Aorta (tissue), 5 donors: ENCODE measurements at places on chromosomes 7 and 10. TPM values are rescaled to one million over a fixed set of nuclear protein-coding genes. Genes with fewer than 3 reads are reported as not detected.
A peak's percentile ranks its signal among the peaks of the same experiment; 100 is the strongest.

DNA sequence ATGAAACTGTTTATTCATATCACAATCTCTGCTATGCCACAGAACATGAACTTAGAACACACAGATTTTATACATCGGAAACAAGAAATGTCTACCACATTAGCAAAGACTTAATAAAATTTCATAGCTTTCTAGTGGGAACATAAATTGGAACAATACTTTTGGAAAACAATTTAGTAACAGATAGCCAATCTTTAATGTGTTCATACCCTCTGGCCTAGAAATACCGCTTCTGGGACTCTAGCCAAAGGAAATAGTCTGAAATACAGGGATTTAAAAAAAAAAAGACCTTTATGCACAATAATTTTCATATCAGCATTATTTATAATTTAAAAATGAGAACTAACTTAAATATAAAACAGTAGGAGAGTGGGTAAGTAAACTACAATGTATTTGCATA, 168.5 kb downstream of the PLXNA4 start:
- no peak for DNase-seq

- DNase-seq: no peak
Measured at GRCh38 chr7:148650232-148650858, 48.4 kb upstream of the CUL1 start.

The GJD4 gene
- not detected for total RNA-seq

The CLRN3 gene
- total RNA-seq: not detected

DNA sequence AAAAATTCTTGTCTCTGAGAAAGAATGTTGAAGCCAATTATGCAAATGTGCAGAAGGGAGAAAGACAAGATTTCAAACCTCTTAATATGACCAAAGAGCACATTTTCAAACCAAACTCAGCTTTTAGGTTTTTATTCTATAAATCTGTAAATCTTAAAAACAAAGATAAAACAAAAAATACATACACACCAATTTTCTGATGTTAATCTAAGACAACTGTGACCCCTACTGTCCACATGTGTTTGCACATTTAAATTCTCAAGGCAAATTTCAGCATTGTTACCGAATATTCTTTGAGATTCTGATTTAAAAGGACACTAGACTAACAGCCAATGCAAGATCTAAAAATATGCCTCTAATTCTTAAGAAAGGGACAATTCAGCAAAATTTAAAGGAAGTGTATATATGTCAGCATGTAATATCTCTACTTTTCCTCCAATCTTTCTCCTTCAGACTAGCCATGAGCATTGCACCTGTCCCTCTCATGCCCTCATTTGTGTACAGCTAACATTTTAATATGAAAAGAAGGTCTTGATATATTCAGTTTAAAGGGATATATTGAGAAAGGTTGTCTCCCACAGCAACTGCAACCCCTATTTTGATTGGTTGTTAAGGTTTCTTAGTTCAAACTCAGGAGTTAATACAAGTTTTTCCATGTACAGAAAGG, 417.9 kb downstream of the IPMK start:
- DNase-seq: no peak

DNA sequence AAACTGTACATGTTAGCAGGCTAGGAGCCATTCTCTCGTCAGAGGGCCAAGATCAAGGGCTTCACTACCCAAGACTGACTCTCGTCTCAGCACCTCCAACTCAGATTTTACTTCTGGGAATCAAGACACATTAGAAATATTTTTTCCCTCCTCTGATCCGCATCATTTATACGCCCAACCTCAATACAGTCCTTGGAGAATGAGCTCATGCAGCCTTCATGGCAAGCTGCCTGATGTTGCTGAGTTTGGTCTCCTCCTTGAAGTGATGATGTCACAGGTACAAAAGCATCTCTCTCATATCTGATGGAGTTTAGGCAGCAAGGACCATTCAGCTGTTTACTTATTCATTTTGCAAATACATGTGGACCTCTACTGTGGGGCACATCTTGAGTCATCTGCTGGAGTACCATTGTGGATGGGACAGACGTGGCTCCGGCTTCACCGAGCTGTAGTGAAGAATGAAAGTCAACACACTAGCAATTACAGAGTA, 114.0 kb downstream of the BMPER start:
- DNase-seq: no peak

GRCh38 chr10:50400694-50401093, 149.4 kb upstream of the ASAH2 start:
- DNase-seq: no peak

The SLC26A4 gene
- total RNA-seq: 2.3 TPM

- no peak for DNase-seq
Measured at GRCh38 chr7:19030281-19030680, 87.2 kb downstream of the TWIST1 start.

DNA sequence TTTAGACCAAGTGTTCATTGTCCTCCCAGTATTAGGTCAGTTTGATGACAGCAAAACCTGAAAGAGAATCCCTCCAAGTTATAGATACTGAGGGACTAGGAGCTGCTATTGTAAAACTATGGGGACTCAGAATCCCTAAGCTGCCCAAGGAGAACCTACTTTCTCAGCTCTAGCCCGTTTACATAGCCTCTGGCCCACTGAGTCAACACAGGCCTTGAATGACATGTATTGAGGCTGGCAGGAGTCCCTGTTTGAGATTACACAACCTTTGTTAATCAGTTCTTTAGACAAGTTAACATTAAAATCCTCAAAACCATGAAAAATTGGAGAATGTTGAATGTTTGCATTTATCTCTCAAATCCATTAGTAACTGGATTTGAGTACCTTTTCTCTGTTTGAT, 1079.0 kb downstream of the KCNMA1 start:
- no peak for DNase-seq

DNA sequence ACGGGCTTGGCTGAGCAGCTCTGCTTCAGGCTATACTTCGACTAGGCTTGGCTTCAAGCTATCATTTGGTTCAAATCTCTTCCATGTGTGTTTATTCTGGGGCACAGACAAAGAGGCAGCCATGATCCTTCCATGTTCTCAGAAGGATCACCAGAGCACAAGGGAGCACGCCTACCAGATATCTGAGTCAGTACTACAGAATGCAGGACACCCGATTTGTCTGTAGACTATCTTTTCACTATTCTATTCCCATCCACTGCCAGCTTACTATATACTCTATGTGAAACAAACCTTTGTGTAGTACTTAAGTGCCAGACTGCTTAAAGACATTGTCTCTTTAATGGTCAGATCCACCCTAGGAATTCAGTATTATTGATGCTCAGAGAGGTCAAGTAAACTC, 35.1 kb downstream of the CH25H start:
- DNase-seq: no peak

The STAM gene
- 21.8 TPM for total RNA-seq

DNA sequence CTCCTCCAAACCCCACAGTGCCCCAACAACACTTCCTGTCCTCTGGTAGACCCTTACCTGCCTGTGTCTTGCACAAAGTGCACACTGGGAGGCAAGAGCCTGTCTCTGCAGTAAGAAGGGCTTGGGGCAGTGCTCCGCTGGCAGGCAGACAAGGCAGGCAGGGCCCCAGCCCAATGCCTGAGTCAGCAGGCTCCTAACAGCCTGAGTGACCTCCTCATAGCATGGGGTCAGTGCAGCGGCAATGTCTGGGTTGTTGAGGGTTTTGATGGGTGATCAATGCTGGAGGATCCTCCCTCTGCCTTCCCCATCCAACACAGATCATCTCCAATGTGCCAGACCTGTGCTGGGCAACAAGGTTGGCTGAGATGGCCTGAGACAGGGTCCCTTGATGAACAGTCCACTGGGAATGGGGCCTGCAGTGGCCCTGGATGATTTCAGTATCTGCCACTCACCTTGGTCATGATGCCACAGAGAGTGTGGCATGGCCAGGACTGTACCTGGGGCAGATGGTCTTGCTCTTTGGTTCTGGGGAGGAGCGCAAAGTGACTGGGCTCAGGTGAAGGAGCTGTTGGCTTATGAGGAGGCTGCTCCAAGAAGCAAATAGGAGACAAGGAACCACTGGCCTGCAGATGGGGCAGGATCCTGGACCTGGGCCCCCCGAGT, 55.6 kb upstream of the CAMK2B start:
- DNase-seq: no peak

DNA sequence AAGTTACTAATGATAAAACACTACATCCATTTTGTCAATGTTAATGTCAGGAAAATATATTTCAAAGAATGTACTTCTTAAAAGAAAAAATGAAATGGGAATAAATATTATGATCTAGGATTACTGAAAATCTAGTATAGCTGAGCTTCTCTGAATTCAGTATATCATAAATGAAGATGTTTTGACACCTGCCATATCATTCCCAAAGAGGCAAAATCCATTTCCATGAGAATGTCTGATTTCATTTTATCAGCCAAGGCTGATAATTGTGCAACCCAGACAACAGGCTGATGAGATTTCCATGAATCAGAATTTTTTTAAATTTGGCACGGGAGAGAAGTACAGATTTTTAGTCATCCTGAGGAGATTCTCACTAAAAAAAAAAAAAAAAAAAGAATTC, 32.5 kb downstream of the ZFAND4 start:
- no peak for DNase-seq

The CDK6 gene
- 17.3 TPM for total RNA-seq

DNA sequence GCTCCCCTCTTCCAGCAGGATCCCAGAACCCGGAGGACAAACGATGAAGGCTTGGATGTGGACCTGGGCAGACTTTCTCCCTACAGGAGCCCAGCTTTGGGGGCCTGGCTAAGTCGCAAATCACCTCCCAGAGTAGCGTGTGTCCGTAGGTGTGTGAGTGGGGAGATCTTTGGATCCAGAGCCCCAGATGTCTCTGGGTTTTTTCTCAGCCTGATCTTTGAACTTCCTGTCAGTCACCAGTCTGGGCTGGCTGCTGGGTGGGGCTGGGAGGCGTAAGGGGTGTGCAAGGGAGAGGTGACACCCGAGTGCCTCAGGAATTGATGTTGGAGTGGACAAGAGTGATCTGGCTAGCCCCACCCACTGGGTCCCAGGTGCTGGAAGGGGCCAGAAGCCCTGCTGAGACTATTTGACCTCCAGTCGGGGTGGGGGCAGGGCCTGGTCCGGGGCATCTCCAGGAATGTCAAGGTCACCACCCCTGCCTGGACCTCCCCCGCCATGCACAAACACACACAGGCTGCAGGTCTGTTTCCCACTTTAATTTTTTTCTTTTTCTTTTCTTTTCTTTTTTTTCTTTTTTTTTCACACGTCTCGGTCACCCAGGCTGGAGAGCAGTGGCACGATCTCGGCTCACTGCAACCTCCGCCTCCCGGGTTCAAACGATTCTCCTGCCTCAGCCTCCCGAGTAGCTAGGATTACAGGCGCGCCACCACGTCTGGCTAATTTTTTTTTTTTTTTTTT, at the start of gene MOGAT3:
Gene MOGAT3 (minus strand): TSS at position 175 of the 738 bp plus-strand sequence. CDS start 182 bp downstream, outside the sequence.
- no peak for DNase-seq

The C7orf33 gene
- total RNA-seq: not detected

DNA sequence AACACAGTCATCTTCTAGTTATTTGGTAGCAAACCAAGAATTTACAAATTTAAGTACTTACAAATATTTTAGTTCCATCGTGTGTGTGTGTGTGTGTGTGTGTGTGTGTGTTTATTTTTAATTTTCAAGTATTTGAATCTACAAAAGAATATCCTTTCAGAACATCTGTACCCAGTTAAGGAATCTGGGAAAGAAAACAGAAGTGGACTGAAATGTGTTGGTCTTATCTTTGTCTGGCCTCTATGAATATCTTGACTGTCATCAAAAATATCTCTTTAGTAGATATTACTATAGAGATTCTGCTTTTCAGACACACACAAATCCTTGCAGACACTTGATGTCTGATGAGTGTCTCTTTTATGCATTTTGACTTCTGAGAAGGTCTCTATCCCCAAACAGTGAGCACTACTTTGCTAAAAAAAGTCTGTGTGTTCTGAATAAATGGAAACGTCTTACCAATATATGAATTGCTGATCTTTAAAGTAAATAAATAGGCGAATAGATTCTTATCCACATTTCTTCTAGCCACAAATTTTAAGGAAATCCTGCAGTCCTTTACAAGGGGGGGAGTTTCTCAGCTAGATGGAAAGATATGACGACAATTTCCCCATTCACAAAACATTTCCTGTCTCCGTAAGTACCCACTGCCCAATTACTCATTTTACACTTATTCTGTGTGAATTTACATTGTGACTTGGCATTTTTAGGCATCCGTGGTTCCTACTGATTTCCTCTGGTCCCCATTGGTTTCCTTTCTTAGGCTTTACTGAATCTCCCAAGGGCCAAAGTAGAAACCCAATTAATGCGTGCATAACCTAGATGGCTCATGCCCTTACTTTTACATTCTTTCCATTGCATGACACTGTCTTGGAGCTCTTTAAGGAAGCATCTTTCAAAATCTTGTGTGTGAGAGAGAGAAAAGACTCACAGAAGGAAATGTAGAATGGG, 36.0 kb downstream of the NRCAM start:
- no peak for DNase-seq

- no peak for DNase-seq
Measured at GRCh38 chr7:151024435-151025056, at the start of gene ATG9B. ATG9B (minus strand) TSS chr7:151024494; CDS start chr7:151024423, 71 bp downstream.

GRCh38 chr10:3391657-3392056, 219.1 kb upstream of the PITRM1 start:
- DNase-seq: no peak

- no peak for DNase-seq
Measured at GRCh38 chr10:91603931-91604331, 28.9 kb downstream of the PPP1R3C start.

- DNase-seq: no peak
Measured at GRCh38 chr7:148204639-148205304, 385.8 kb upstream of the C7orf33 start.

DNA sequence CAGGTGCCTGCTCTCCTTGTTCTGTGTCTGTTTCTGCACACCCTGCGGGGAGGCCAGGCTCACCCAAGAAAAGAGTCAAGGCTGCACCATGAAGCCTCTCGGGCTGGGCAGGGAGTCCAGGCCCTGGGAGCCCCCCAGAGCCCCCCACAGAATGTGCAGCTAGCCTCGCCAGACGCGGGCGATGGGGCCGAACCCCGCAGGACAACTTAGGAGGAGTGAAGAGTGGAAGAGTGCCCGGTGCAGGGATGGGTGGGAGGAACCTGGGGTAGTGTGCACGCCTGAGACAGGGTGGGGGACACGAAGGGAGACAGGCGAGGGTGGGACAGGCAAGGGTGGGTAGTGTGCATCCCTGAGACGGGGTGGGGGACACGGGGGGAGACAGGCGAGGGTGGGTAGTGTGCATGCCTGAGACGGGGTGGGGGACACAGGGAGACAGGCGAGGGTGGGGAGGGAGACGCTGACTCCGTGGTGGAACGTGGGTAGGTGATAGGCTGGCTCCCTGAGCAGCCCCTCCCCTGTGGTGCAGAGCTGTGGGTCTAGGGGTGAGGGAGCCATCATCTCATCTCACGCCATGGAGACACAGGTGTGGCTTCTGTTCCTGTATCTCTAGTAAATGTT, 615.4 kb downstream of the DNAJB6 start:
- peak; percentile 61 for DNase-seq
